NCI-H1436 treated with DMSO at 0.1 percent for 48 hours (cell line): ENCODE measurements at places on chromosomes 1 and 21.

DNA sequence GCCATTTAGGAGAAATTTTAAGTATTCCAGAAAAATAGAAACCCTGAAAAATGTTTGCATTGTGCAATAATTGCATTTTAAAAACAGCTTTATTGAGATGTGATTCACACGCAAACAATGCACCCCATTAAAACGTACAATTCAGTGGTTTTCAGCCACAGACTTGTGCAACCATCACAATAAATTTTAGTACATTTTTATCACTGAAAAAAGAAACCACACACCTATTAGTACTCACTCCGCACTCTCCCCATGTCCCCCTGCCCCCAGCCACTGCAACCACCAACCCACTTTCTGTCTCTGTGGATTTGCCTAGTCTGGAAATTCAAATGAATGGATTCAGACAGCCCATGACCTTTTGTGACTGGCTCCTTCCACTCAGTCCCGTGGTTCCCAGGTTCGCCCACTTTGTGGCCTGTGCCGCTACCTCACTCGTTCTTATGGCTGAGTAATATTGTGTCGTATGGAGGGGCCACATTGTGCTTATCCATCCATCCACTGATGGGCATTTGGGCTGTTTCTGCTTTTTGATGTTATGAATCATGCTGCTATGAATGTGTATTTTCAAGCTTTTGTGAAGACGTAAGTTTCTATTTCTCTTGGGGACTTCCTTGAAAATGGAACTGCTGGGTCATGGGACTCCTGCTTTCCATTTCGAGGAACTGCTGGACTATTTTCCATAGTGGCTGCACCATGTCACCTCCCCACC, 147.7 kb upstream of the ARHGEF16 start:
- DNase-seq = no peak

DNA sequence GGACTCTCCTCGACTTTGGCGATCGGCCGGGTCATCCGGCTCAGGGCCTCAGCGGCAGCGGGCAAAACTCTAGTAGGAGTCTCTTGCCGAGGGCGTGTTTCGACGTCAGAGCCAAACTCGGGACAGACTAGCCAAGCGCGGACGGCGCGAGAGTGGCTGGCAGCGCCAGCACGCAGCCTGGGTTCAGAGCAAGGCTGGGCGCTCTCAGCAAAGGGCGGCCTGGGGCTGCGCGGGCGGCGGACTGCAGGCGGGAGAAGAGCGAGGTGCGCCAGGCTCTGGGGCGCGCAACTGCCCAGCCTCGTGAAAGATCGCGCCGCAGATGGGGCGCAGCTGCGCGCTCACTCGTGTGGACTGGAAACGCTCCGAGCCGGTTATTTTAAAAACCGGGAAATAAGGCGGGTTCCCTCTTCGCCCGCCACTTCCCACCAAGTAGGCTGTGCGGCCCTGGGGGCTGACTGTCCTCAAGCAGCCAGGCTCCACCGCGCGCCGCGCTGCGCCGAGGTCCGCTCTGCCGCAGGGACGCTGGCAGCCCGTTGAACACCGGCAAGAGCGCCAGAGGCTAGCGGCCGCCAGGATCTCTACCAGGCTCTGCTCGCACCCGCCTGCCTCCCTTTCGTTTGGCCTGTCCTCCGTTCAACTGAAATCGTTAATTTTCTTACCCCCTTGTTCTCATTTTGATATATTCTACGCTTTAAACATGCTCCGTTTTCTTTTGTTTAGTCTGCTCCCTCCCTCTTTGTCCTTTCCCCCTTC, 2.4 kb downstream of the ALX3 start:
- DNase-seq = no peak

DNA sequence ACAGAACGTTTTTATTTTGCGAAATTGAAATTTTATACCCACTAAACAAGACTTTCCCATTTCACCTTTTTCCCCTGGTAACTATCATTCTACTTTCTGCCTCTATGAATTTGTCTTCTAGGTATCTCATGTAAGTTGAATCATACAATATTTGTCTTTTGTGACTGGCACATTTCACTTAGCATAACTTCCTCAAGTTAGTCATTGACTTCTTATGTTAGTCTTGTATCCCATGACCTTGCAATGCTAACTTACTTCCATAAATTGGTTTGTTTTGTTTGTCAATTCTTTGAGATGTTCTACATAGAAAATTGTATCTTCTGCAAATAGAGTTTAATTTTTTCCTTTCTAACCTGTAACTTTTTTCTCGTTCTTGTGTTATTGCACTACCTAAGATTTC, 26.9 kb downstream of the SH3BP5L start:
- DNase-seq = no peak

- DNase-seq = no peak
Observed at GRCh38 chr21:38297871-38298270, 41.1 kb downstream of the KCNJ15 start.

DNA sequence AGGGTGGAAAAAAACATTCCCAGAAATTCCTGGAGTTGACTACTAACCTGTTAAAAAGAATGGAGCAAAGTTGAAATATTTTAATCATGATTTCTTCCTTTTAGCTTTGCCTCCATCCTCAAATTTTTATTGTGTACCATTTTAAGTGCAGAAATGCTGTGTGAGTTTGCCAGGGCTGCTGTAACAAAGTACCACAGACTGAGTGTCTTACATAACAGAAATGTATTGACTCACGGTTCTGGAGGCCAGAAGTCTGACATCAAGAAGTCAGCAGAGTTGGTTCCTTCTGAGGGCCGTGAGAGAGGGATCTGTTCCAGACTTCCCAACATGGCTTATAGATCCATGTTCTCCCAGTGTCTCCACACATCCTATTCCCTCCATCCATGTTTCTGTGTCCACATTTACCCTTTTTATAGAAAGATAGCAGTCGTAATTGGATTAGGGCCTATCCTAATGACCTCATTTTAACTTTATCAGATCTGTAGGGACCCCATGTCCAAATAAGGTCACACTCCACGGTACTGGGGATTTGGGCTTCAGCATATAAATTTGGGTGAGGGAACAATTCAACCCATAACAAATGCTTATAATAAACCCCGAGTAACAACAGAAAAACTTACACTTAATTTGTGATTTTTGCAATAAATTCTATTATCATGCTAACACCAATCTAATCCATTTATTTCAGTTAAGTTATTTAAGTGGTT, 12.7 kb downstream of the SNX7 start:
- no peak for DNase-seq

DNA sequence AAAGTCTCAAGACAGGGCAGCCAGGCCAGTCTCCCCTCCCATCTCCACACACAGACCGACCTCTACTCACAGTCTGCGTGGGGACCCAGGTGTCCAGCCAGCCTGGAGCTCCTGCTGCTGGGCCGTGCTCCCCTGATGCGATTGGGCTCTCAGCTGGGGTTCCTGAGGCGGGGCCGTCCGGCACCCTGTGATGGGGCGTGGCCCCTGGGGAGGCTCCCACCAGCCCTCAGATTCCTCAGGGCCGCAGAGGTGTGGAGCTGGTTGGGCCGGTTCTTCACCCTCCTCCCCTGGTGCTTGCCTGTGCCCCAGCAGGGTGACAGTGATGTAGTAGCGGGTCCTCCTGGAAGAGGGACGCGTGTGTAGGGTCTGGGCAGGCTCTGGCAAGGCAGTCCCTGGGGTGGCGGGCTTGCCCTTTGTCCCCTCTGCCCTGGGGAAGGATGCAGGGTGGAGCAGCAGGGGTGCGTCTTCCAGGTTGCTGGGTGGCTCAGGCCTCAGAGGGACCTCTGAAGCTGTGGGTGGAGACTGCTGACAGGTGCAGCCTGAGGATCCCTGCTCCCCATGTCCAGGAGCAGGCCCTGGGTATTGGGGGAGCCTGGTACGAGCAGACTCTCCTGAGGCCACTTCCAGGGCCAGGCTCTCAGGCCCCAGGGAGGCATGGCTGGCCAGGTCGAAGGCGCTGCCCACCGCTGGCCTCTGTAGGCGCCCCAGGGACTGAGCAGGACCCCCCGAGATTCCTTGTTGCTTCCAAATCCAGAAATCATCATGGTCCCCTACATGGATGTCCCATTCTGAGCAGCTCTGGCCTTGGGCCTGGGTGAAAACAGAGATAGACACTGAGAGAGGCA, at the start of gene CRYBG2:
Gene CRYBG2, minus strand, starts transcription at position 155 of the 845 bp plus-strand sequence. CDS start 7,473 bp downstream, outside the sequence.
- DNase-seq = no peak

DNA sequence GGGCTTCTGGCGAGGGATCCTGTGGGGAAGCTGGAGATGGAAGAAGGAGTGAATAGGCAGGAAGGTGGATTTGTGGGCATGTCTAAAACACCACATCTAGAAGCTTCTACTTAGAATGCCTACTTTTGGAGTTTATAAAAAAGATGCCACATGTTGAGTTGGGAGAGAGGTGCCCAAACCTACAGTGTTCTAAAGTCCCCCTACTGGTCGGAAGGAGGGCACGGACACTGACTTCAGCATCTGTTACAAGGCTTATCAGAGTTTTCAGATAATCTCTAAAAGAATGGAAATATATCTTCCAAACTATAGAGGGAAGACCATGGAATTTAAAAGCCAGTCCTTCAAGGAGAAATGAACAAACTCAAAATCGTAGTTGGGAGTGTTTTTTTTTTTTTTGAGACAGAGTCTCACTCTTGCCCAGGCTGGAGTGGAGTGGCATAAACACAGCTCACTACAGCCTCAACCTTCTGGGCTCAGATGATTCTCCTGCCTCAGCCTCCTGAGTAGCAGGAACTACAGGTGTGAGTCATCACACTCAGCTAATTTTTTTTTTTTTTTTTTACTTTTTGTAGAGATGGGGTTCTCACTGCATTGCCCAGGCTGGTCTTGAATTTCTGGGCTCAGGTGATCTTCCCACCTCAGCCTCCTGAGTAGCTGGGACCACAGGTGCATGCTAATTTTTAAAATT, 14.8 kb downstream of the IBA57 start:
- DNase-seq = no peak

GRCh38 chr1:17080880-17081279, 27.0 kb upstream of the SDHB start:
- DNase-seq = no peak

DNA sequence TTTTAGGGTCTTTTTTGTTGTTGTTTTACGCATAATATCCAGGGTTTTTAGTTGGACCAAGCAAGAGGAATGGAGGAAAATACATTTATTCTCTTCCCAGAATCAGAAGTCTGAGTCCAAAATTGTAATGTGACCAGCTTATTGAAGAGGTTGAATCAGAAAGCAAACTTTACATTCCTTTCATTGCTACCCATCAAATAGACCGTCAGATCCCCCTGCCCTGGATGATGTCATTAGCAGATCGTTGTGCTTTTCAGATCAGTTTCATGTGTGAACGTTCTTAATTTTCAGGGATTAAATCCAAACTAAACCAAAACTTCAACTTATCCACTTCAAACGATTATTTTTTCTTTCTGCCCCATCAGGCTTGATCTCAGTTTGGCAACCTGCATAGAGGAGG, 85.7 kb upstream of the NGF start:
- DNase-seq = no peak

DNA sequence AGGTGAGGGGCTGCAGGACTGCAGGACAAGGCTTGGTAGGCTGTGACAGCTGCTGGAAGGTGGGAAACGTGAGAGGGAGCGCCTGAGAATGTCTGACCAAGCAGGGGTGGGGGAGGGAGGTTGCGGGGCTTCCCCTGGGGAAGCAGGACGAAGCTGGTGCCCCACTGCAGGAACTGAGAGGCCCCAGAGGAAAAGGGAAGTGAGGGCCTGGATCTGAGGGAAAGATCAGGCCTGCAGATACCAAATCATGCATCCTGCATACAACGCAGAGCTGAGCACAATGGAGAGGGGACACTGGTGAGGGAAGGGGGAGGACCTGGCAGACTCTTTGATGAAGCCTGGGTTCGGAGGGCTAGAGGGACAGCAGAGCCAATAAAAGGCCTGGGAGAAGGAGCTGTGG, 65.7 kb upstream of the BACE2 start:
- DNase-seq = no peak

DNA sequence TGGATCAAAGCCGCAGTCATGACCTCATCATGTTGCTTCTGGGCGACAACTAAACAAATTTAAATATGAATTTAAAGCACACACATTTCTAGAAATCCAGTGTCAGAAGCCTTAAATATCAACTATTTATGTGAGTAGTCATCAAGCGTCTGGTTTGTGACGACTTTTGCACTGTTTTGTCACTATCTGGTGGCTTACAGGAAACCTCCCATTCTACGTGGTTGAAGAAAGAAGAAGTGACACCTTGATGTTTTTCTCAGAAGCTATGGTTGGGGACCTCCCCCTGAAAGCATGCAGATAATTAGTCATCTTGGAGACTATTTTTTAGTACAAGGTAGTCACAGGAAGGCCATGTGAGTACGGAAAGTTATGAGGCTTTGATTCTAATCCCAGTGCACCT, 58.5 kb downstream of the TENT5C start:
- no peak for DNase-seq

GRCh38 chr1:10490286-10490970, 15.7 kb downstream of the PEX14 start:
- DNase-seq = no peak

DNA sequence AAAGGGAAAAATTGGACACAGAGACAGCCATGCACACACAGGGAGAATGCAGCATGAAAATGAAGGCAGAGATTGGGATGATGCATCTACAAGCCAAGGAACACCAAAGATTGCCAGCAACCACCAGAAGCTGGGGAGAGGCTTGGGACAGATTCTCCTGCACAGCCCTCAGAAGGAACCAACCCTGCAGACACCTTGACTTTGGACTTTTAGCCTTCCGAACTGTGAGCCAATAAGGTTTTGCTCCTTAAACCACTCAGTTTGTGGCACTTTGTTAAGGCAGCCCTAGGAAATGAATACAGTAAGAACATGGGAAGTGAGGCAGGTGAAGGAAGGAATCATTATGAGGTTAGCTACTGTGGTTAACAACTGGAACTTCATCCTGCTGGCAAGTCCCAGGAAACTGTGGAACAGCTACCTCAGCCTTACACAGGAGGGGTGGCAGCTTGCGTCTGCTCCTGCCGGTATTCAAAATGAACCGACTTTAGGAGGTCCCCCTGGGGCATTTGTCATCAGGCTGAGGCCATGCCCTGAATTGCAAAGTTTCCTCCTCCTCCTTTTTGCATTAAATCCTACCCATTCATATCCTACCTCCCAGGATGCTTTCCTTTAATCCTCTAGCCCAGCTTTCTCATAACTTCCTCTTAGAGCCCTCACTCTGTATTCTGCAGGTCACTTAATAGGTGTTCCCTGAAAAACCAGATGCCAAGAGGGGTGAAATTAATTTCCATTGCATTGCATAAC, 15.4 kb downstream of the CD247 start:
- DNase-seq = no peak

GRCh38 chr1:52672946-52673345, 25.2 kb downstream of the COA7 start:
- DNase-seq = no peak

DNA sequence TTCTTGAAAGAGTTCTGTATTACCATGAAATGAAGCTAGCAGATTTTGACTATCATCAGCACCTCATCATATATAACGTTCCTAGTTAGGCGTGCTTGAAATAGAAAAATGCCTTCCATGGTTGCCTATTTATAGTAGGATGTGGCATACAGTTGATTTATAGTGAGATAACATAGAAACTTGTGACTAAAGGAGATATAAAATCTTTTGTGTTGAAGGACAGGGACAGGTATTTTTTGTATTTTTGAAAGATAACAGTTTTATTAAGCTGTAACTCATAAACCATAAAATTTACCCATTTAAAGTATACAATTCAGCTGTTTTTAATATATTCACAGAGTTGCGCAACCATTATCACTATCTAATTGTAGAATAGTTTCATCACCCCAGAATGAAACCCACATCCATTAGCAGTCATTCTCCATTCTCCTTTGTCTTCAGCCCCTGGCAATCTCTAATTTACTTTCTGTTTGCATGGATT, 19.3 kb downstream of the SPEN start:
- no peak for DNase-seq
